Thoracic aorta endothelial cell (primary cell): ENCODE measurements at places on chromosomes 4 and X. TPM values are rescaled to one million over a fixed set of nuclear protein-coding genes. Genes with fewer than 3 reads are reported as not detected.

The UCHL1 gene
- 375 and 768 TPM in 2 replicates for total RNA-seq

The RGS12 gene
- total RNA-seq = 55.5 and 78.7 TPM in 2 replicates

The SMIM10L2A gene
- 0.29 and 0.53 TPM in 2 replicates for total RNA-seq

The WWC2 gene
- total RNA-seq = 49.7 and 50.0 TPM in 2 replicates
